ENCODE measurements at places on chromosomes 12 and 14.

DNA sequence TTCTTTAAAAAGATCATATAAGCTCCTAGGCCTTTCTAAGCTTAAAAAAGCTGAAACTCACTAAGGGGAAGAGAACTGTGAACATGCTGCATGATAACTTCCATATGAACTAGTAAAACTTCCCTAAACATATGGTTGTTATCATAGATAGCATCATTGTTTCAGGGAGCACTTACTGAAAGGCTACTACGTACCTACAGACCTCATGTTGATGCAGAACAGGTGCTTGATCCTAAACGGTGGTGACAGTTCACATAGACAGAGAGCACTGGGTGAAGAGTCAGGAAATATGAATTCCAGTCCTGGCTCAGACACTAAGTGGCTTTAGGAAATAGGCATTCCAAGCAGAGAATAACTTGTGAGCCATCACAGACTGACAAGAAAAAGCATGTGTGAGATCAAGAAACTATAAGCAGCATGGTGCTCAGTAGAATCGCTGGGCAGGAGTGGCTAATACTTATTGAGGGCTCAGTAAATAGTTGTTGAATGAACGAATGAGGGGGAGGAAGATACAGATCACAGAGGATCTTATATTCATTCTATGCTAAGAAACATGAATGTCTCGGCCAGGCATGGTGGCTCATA, 78.4 kb upstream of the NUDT4 start:
- DNase-seq: no peak

- no peak for DNase-seq
These were observed 1589.7 kb upstream of the FLRT2 start for GRCh38 chr14:83940253-83940652.

- no peak for DNase-seq
These were observed 1178.0 kb downstream of the VRK1 start for GRCh38 chr14:97975216-97975615.

GRCh38 chr12:107635139-107635538, 50.5 kb upstream of the PWP1 start:
- no peak for DNase-seq

DNA sequence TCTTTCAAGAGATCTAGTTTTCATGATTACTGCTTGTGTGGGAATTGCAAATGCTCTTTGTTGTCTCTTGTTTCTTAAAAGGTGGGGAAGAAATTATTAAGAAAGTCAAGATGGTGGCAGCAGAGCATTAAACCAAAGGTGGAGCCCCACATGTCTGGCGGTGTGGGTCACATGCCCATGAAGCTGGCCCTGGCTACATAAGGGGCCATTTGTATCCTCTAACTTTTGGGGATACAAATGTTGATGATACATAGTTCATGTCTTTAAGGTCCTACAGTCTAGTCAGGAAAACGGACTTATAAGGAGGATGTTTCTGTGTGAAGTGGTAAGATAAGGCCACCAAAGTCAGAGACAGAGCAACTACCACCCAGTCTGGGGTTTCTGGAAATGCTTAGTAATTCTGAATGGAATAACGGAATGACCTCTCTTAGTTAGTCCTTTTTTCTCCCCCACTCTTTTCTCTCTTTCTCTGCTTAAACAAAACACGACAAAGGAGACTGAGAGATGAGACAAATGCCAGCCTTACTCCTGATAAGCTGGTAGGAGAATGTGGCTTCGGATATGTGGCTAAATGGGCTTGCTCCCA, 39.9 kb upstream of the PTHLH start:
- DNase-seq: no peak

GRCh38 chr12:98109266-98109665, 406.1 kb upstream of the TMPO start:
- no peak for DNase-seq

DNA sequence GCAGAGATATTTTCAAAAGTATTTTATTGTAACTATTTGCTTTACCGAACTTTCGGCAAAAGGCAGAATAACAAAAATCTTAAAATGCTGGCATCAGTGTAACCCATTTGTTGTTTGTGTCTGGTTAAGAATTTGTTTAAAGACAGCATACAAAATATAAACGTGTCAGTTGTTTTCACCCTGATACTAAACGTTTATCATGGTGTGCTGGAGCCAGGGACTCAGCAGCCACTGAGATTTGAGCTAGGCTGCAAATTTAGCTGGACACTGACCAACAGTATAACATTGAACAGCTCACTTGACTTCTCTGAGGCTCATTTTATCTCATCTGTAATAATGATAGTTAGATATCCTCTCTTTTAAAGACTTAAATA, 183.7 kb downstream of the TMTC3 start:
- no peak for DNase-seq

GRCh38 chr12:42410340-42410739, 84.4 kb downstream of the PPHLN1 start:
- DNase-seq: peak; percentile 25

DNA sequence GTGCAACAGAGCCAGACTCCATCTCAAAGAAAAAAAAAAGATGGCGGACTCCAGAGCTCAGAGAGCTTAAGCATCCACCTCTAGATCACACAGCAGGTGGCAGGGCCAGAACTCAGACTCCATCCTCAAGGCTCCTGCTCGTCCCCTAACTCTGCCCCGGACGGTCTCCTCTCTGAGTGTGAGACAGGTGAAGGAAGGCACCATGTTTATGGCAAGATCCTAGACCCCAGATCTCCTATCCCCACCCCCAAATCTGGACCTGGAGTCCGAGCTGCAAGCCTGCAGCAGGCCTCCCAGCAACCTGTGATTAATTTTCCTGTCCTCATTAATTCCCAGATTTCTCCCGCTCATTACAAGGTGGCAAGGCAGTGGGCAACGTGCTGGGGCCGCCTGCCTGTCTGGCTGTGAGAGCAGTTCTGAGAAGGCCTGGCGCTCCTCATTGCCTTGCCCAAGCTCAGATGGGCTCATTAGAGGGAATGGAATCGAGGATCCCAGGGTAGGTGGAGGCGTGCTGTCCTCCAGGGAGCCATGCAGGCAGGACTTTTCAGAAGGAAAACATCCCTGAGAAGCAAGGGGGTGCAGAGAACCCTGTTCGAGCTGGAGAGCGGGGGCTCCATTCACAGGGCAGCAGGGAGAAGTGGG, 296.6 kb upstream of the RTL1 start:
- no peak for DNase-seq

DNA sequence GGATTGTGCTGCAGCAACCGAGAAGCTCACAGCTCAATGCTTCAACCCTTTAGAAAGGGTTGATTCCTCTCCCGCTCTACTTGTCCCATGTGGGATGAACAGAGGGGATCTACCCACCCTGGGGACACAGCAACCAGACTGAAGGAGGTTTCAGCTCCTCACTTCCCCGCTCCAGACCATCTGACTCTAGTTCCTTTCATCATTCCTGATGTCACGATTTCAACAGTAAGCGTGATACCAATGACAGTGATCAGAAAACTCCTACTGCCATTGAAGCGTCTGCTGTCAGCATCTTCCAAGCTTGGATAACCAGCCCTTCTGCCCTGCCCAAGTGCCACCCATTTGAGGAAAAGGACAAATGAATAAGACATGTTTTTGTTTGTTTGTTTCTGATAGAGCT, 14.3 kb downstream of the SERPINA1 start:
- DNase-seq: no peak

DNA sequence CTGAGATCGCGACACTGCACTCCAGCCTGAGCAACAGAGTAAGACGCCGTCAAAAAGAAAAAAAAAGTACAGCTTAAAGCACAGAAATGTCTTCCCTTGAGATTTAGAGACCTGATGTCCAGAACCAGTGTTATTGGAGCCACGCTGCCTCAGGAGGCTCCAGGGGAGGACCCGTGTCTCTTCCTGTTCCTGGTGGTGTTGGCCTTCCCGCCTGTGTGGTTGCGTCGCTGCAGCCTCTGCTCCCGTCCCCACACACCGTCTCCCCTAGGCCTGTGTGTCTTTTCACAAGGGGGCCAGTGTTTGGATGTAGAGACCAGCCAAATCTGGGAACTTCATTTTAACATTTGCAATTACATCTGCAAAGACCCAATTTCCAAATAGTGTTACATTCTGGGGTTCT, 8.6 kb upstream of the FBRSL1 start:
- DNase-seq: no peak

DNA sequence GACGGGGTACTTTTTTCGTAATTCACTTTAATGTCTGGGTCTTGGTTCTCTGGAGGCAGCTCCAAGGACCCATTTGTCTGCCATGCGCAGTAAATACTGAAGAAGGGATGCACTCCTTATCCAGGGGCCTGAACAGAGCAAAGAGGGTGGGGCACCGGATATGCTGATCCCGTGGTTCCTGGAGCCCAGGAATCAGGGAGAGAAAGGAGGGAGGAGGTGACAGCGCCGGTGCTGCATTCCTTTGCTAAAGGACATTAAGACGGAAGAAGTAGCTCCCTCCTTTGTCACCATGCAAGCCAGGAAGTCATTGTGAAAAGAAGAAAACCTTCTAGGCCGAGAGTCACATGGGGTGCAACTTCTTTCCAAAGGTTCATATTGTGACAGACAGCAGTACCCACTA, 1057.7 kb downstream of the VRK1 start:
- DNase-seq: no peak

GRCh38 chr12:63410197-63410596, 258.1 kb downstream of the DPY19L2 start:
- no peak for DNase-seq

- peak; percentile 72 for DNase-seq
These were observed 7.1 kb downstream of the PTHLH start for GRCh38 chr12:27965411-27965810.

- peak; percentile 52 for DNase-seq
These were observed 48.6 kb upstream of the TMEM233 start for GRCh38 chr12:119544765-119545625.

GRCh38 chr12:131487388-131488124, 223.3 kb upstream of the SFSWAP start:
- DNase-seq: no peak

- no peak for DNase-seq
These were observed 3.4 kb downstream of the DRAM1 start for GRCh38 chr12:101880769-101881168.

DNA sequence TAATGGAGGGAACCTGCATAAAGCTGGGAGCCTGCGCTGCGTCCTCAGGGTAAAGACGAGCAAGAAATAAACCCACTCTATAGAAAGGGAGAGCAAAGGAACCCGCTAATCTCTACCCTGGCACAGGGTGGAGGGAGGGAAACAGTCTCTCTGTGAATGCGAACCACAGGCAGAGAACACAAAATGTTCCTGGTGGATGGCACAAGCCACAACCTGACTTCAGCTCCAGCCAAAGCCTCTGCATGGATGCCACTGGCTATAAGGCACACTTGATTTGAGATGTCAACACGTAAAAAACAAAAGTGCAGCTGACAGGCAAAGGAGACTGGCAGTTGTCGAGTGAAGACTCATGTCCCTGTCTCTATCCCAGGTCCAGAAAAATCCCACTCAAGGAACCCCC, 32.4 kb downstream of the CHGA start:
- no peak for DNase-seq

DNA sequence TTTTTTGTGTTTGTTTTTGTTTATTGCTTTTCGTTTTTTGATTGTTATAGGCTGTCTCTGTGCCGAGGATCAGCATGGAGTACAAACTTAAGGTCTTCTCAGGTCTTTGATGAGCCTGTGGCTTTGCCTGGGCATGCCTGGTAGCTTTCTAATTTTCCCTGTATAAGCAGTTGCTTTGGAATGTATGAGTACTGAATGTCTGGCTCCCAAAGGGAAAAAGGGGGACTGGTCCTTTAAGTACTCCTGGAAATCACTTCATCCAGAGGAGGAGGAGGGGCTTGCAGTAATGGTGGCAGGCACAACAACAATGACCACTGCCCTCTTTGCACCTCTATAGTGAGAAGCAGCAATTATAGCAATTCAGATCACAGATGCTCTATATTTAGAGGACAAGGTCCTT, 67.6 kb upstream of the TTC7B start:
- DNase-seq: no peak

- no peak for DNase-seq
These were observed 1.9 kb upstream of the ATP5MC2 start for GRCh38 chr12:53677800-53678148.

- no peak for DNase-seq
These were observed 721.3 kb upstream of the USP15 start for GRCh38 chr12:61538951-61539350.

DNA sequence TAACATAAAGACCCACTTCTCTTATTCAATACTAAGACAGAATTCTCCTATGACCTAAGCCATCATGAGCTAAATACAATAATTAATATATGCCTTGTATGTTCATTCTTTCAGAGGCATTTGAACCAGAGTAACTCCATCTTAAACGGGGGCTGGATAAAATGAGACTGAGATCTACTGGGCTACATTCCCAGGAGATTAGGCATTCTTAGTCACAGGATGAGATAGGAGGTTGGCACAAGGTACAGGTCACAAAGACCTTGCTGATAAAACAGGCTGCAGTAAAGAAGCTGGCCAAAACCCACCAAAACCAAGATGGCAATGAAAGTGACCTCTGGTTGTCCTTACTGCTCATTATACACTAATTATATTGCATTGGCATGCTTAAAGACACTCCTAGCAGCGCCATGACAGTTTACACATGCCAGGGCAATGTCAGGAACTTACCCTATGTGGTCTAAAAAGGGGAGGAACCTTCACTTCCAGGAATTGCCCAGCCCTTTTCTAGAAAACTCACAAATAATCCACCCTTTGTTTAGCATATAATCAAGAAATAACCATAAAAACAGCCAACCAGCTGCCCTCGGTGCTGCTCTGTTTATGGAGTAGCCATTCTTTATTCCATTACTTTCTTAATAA, 260.7 kb downstream of the SSPN start:
- no peak for DNase-seq

DNA sequence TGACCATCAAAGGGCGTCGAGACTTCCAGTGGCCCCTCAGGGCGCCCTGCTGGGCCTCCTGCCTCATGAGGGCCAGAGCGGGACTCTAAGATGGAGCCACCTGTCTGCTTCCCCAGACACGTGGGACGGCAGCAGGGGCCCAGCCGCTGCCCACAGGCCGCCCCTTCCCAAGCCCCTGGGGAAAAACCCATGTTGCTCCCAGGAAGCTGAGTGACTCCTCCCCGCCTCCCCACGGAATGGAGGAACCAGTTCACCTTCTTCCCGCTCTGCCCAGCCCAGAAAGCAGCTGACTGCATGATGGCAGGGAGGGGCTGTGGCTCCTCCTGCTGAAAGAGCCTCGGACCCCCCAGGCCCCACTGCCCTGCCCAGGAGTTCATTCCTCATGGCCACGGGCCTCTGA, 14.9 kb downstream of the RAB35 start:
- DNase-seq: no peak

GRCh38 chr12:62834406-62834805, 100.5 kb downstream of the PPM1H start:
- no peak for DNase-seq

DNA sequence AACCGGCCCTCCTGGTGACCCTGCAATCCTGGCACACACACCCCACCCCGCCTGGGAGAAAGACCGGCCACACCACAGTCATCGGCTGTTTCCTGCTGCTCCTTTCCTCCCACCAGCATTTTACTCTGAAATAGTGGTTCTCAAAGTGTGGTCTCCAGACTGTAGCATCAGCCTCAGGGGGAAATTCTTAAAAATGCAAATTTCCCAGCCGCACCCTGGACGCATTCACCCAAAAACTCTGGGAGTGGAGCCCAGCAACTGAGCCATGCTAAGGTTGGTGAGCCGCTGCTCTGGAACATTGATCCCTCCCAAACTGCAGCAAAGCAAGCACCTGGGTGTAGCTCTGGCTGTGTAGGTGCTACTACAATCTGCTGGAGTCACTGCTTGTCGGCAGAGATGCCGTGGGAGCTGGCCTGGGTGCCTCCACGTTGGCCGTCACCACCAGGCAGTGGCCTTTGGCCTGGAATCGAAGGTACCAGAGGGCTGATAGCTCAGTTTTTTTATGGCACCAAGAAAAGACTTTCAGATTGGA, 38.4 kb upstream of the BCL2L14 start:
- DNase-seq: no peak

- DNase-seq: no peak
These were observed 8.2 kb downstream of the HIF1A start for GRCh38 chr14:61703342-61704129.

GRCh38 chr12:23830210-23830609, 119.3 kb downstream of the SOX5 start:
- no peak for DNase-seq
